ENCODE measurements at places on chromosomes 5 and 9. TPM values are rescaled to one million over a fixed set of nuclear protein-coding genes. Genes with fewer than 3 reads are reported as not detected.

- DNase-seq, result no peak
Observed at GRCh38 chr9:136249877-136250559, 4.4 kb upstream of the QSOX2 start.

IFNA21 gene
- total RNA-seq, result not detected

DNA sequence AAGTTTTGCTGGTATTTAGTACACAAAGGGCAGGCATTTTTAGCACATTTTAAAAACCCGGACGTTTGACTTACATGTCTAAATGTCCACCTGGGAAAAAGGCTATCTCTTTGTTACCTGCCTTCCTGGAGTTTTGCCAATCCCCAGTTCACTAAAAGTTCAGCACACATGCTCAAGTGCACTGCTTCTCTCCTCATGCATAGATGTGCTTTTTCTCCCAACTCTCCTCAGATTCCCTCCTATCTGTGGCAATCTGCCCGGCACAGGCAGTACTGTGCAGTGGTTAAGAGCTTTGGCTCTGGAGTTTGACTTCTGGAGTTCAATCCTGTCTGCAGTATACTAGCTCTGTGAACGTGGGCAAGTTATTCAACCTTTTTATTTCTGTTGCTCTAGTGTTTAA is 8.3 kb upstream of the CCNO start:
- peak; percentile 71 for DNase-seq

MAMDC4 gene
- 14.9 TPM for total RNA-seq

GPRIN1 gene
- 4.3 TPM for total RNA-seq

SNCAIP gene
- total RNA-seq, result not detected

PRDM9 gene
- not detected for total RNA-seq

GRCh38 chr5:176592573-176592972 is 17.4 kb downstream of the GPRIN1 start:
- DNase-seq, result no peak

DNA sequence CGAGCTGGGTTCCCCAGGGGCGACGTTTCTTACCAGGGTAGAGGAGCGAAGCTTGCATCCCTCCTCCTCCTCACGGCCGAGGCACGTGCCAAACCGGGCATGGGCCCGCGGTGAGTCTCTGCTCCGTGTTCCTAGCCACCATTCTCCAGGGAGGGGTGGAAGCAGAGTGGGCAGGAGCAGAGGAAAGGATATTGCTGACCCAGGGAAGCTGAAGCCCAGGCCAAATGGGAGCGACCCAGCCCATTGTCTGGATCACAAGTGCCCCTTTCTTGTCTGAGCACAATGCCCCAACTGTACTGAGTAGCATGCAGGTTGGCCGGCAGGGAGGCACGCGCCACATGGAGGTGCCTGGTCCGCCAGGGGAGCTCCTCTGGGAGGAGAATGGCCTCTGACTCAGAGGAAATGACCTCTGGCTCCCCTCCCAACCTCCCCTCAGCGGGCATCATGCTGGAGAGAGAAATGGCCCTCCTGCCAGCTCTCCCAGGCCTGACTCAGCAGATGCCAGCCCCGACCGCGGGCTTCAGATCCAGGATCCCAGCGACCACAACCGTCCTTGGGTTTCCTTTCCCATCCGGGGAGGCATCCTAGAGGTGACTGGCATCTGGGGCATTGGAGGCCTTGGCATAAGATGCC is 1.1 kb downstream of the PRR7 start:
- DNase-seq, result peak; percentile 82

C9orf43 gene
- total RNA-seq, result 0.92 TPM

- no peak for DNase-seq
Observed at GRCh38 chr5:154788212-154788611, 33.0 kb downstream of the LARP1 start.

DNA sequence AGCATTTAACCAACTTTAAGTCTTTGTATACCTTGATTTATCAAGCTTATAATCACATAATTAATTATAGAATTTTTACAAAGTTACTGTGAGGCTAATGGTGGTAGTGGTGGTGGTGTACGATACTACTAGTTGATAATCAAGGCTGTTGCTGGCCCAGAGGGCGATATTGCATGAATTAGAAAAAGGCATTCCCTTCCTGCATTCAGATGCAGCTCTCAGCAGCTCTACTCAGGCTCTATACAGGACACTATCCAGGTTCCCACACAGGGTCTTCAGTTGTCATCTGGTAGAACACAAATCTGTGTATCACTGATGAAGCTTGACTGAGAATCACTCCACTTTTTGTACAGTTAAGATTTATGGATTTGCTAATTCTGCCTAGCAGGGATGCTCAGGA is 562.8 kb upstream of the C9orf72 start:
- no peak for DNase-seq

SARDH gene
- total RNA-seq, result 2.7 TPM

GRCh38 chr9:108017671-108018070 is 528.1 kb upstream of the KLF4 start:
- no peak for DNase-seq

DNA sequence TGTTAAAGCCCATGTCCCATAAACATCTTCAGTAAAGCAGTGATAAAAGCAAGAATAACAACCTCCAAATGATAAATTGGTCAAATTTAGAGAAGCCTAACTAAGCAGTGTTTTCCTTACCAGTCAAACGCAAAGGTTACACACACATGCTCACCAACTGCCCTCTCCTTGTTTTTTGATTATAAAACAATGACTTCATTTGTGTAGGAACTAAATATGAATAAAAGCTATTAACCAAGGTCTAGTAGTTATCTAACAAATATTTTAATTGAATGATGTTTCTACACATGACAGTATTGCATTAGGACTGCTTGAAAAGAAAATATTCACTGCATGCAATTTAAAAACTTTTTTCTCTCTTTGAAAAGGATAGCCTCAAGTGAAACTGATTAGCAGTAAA is 36.7 kb downstream of the PCA3 start:
- no peak for DNase-seq
